Large intestine (tissue), 12 donors: ENCODE measurements at places on chromosomes 4 and X. TPM values are rescaled to one million over a fixed set of nuclear protein-coding genes. Genes with fewer than 3 reads are reported as not detected.
A peak's percentile ranks its signal among the peaks of the same experiment; 100 is the strongest.

DNA sequence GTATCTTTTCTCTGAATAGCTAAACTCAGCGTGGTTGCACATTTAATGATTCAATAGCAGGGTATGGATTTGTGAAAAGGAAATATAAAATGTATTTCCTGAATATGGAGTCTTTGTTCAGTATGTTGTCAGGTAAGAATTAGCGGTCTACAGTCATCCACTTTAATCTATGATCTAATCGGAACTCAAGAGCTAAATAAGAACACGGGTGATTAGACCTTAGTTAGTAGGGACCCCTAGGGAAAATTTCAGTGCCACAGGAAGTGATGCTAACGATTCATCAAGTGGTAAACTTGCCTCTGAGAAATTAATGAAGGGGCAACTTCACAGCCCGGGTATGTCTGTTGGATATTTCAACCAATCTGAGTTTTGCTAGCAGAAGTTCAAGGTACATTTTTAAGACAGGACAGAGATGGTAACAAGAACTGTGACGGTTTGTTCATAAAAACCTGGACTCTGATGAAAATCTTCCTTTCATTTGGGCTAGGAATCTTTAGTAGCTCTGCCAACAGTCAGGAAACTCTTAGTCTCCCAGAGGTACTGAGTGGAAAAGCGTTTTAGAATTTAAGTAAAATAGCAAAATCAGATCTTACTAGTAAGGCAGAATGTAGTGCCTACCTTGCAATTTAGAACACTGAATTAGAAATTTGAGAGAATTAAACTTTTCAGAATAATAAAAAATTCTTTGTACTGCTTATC is 47.1 kb downstream of the PCDH7 start:
- DNase-seq, result no peak

- DNase-seq, result peak; percentile 55
These were observed 45.4 kb downstream of the SCD5 start for GRCh38 chr4:82753238-82753637.

Gene RGN
- polyA plus RNA-seq, result 170 TPM

Gene MGARP
- polyA plus RNA-seq, result 0.37 TPM
